ENCODE measurements at places on chromosomes 5 and 9.

GRCh38 chr9:75238311-75238976 lies 150.1 kb downstream of the OSTF1 start:
- DNase-seq, result no peak

GRCh38 chr5:94969174-94969573 lies 315.7 kb downstream of the MCTP1 start:
- no peak for DNase-seq

DNA sequence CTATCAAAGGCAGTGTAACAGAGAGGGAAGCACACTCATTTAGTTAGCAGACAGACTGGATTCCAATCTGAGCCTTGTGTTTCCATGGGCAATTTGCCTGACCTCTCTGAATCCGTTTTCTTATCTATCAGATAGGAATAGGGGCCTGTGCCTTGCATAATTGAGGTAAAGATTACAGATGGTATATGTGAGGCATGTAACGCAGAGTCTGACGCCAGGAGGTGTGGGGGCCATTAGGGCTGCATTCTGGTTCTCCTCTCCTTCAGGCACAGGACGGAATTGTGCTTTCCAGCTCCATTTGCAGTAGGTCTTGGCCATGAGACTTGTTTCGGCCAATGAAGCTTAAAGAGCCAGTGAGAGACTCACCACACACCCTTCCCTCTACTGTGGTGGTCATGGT lies 97.6 kb downstream of the FRMD3 start:
- DNase-seq, result no peak

GRCh38 chr5:151718153-151718552 lies 31.4 kb upstream of the SPARC start:
- DNase-seq, result no peak

DNA sequence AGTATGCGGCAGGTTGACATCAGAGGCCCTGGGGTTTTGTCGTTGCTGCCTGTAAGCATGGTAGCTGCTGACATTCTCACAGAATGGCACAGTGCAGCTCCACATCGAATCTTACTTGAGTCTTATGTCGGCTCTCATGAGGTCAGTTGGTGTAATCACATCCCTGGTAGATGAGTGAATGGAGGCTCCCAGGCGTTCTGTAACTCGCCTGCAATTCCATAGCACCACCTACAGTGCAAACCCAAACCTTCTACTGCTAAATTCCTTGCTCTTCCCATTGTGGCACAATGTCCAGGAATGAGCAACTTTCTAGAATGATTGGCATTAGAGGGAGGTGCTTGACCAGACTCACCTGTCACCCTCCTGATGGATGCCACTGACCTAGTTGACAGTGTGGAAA lies 578.4 kb downstream of the CCDC171 start:
- DNase-seq, result no peak

DNA sequence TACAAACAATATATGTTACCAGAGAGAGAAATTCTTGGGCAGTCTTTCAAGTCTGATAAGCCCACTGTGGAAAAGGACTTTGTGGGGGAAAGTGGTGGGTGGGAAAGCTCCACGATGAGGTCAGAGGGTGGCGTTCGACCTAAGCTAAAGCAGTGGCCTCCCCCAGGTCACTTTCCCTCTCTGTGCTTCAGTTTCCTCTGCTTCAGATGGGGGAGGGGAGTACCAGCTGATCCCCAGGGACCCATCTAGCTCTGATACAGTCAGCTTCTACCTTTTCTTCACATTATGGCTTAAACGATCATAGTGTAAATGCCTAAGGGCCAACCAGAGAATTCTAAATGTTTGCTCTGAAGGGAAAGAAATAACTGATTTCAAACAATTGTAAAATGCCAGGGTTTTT lies 36.6 kb upstream of the ARSB start:
- DNase-seq, result no peak

GRCh38 chr9:13181652-13182051 lies 97.8 kb downstream of the MPDZ start:
- DNase-seq, result no peak

DNA sequence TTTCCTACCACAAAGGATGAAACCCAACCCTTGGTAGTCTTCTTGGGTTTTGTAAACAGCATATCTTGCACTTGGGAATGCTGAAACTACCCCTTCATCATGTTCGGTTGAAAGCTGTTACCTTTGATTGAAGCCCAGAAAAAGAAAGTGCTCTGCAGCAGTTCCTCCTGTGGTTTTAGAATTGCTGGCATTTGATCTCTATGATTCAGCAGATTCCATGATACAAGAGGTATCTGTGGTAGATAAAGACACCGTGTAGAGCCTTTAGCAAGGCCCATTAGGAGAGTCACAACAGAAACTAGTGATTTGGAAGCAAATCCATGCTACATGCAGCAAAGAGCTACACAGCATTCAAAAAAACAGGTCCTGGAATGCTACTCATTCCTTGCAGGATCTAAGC lies 557.0 kb downstream of the TLE1 start:
- DNase-seq, result no peak

- no peak for DNase-seq
Measured at GRCh38 chr5:149610589-149611255, 29.4 kb downstream of the ARHGEF37 start.

- DNase-seq, result no peak
Measured at GRCh38 chr9:73029346-73029745, 76.5 kb upstream of the ALDH1A1 start.

GRCh38 chr5:172540099-172540870 lies 86.0 kb upstream of the SH3PXD2B start:
- DNase-seq, result no peak

- DNase-seq, result no peak
Measured at GRCh38 chr5:128927644-128928043, 37.6 kb upstream of the SLC27A6 start.

DNA sequence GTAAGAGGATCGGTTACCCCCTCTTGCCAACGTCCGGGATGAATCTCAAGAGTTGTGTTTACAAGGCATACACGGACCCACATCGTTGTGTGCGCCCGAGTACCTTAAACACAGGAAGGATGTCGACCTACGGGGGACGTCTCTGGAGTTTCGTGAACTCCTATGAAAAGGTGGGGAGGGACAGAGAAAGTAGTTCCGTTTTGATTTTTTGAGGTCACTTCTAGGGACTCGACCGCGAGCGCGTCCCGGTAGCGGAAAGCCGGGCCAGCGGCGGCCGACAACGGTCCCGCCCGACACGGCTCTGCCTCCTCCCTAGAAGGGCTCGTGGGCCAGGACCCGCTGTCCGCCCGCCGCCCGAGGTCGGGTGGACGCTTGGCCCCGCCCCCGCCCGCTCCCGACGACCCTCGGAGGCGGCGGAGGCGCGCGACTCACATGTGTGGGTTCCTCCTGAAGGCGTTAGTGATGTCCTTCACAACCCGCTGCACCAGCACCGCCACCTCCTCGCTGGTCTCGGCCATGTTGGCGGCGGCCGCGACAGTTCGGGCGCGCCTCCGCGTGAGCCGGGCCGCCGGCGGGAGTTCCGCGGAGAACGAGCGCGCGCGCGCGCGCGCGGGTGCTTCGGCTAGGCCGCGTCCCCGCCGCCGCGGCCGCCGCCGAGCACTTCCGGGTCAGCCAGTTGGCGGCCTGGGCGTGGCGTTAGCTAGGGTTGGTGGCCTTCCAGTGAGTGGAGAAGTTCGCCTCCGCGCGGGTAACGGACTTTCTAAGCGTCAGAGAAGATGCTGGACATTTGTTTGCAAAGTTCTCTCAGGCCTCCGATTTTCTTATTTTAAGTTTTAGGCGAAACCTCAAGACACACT lies at the start of gene PTAR1:
Gene PTAR1, minus strand, starts transcription at position 591 of the 857 bp plus-strand sequence. Its CDS starts 73 bp downstream, at position 518.
- DNase-seq, result peak; percentile 89

DNA sequence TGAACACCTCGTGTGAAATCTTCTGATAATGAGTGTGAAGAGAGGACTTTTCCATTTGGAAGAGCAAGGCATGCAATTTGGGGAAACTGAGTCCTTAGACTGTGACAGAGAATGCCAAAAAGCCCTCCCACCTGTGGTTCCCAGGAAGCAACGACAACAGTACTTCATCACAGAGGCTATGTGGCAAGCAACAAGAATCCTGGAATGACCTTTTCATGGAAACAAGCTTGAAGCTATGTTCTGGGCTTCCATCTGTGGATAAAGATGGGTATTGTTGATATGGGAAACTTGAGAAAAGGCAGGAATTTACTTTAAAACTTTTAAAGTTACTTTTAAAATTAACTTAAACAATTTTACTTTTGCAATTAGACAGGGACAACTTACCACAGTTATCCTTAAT lies 131.2 kb upstream of the ANKH start:
- no peak for DNase-seq

- DNase-seq, result no peak
Measured at GRCh38 chr5:30894811-30895210, 298.7 kb upstream of the CDH6 start.

DNA sequence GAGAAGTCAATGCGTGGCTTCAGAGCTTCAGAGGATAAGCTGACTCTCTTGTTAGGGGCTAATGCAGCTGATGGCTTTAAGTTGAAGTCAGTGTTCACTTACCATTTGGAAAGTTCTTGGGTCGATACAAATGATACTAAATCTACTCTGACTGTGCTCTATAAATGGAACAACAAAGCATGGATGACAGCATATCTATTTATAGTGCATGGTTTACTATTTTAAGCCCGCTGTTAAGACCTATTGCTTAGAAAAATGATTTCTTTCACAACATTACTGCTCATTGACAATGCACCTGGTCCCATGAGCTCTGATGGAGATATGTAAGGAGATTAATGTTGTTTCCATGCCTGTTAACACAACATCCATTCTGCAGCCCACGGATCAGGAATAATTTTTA lies 435.7 kb downstream of the MAT2B start:
- DNase-seq, result no peak

- DNase-seq, result no peak
Measured at GRCh38 chr5:175470781-175471180, 7.6 kb upstream of the SFXN1 start.

GRCh38 chr5:177992466-177992865 lies 3.6 kb downstream of the PROP1 start:
- no peak for DNase-seq

- no peak for DNase-seq
Measured at GRCh38 chr9:91033270-91033669, 231.7 kb downstream of the SYK start.

DNA sequence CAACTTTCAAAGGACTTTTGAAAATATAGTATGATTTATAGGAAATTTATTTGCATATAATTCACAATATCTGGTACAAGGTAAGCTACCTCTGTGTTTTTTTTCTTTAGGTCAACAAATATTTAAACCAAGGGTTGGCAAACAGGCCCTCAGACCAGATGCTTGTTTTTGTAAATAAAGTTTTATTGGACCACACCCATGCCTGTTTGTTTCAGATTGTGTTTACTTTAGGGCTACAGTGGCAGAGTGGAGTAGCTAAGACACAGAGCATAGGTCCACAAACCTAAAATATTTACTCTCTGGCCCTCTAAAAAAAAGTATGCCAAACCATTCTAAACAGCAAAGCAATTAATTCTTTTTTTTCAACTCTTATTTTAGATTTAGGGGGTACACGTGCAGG lies 119.7 kb upstream of the CCDC152 start:
- DNase-seq, result no peak

GRCh38 chr9:126833710-126834345 lies 26.6 kb upstream of the ZBTB34 start:
- DNase-seq, result no peak

- no peak for DNase-seq
Measured at GRCh38 chr5:91176288-91177016, 206.7 kb downstream of the ARRDC3 start.

DNA sequence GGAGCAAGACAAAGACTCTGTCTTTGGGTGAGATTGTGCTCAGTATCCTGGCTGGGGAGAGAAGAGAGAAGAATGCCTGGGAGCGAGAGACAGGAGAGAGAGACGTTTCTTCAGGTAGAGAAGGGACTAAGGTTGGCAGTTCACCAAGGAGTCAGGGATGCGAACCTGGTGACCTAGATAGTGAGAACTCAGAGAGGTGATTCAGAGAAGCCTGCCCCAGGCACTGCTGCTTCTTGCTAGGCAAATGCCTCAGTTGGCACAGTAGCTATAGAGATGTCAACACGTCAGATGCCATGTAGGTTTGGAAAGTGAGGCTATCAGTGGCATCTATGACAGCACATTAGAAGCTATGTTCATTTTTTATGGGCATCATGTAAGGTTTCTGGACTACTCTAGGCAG lies 231.6 kb upstream of the VLDLR start:
- DNase-seq, result no peak

DNA sequence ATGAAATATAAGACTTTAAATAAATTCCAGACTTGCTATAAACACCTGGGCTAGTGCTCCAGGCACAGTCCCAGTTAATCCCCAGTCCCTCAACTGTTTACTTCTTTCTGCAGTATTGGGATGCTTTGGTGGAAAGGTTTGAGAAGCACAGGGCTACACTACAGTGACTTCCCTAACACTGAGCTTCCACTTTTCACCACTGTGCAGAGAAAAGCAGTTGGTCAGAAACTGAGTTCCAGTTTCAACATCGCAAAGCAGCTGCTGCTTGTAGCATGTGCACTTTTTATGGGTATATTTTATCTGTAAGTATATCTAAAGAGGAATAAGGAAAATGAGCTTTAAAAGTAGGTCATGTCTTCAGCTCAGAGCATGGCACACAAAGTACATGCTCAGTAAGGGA lies 339.7 kb downstream of the NTRK2 start:
- DNase-seq, result no peak

DNA sequence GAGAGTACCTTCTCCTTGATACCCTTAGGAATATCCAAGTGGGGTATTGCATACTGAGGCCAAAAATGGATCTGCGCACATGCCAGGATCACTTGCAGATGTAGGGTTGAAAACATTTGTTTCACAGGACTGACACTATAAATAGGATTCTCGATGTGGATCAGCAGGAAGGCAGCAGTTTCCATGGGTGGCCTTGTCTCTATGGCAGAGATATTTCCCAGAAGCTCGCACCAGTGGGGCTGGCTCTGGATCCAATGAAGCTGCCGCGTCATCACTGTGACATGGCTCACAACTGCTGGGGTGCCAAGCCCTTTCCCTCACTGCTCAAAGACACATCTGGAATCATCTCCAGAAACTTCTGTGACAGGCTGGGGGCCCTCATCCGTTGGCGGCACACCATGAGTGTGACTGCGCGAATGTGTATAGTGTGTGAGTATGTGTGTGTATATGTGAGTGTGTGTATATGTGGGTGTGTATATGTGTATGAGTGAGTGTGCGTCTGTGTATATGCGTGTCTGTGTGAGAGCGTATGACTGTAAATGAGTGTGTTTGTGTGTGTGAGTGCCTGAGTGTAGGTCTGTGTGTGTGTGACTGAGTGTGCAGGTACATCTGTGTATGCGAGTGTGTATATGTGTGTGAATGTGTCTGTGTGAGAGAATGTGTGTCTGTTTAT lies 182.5 kb downstream of the GAS1 start:
- no peak for DNase-seq

DNA sequence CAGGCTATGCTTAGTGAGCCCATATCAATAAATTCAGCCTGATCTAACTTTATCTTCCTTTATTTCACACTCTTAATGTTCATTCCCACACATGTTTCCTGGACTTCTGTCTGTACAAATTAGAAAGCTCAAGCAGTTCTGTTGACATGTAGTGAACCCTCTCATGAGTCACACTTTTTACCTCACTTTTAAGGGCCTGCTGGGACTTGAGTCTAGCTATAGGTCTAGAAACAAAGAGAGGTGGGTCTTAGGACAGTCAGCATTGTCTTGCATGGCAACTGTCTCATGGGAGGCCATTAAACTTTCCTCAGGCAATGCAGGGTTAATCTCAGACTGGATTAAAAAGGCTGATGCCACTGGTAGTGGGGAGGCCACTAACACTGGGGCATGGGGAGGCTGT lies 8.6 kb upstream of the CCNH start:
- DNase-seq, result no peak

- DNase-seq, result no peak
Measured at GRCh38 chr5:159951834-159952233, 35.6 kb downstream of the ADRA1B start.

- DNase-seq, result no peak
Measured at GRCh38 chr5:82560969-82561368, 282.8 kb upstream of the RPS23 start.

GRCh38 chr5:134189031-134189430 lies 12.3 kb upstream of the SKP1 start:
- no peak for DNase-seq
